ENCODE measurements at places on chromosomes 7 and 10.

- no peak for DNase-seq
Measured at GRCh38 chr7:2258661-2259365, 16.8 kb downstream of the NUDT1 start.

DNA sequence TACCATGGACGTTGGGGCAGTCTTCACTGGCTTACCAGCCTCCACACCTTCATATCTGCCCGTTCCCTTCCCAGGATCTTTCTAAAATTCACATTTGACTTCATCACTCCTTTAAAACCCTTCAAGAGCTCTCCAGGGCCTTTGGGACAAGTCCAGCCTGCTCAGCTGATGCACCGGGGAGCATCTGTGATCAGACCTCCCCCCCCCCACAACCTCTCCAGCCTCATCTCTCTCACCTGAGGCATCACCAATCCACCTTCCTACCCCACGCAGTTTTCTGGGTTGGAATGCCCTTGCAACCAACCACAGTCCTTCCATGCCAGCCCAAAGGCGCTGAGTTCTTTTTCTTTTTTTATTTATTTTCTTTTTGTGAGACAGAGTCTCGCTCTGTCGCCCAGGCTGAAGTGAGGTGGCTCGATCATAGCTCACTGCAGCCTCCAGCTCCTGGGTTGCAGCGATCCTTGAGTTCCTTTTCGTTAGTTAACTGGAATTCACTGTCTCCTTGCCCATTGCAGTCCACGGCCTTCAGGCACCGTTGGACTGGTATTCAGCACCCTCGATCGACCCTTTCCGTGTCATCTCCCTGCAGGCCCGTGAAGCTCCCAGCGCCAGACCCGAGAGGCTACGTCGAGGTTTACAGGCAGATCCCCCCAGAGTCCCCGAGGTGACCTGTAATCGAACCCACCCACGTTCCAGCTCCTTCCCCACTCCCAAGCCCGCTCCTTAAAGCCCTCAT is 654 bp downstream of the ALKBH4 start:
- DNase-seq = peak; percentile 44

- DNase-seq = no peak
Measured at GRCh38 chr10:76769582-76769981, 868.0 kb downstream of the KCNMA1 start.

GRCh38 chr7:95534796-95535195 is 49.1 kb downstream of the ASB4 start:
- DNase-seq = no peak

- no peak for DNase-seq
Measured at GRCh38 chr7:30180718-30181117, 45.9 kb downstream of the MTURN start.

DNA sequence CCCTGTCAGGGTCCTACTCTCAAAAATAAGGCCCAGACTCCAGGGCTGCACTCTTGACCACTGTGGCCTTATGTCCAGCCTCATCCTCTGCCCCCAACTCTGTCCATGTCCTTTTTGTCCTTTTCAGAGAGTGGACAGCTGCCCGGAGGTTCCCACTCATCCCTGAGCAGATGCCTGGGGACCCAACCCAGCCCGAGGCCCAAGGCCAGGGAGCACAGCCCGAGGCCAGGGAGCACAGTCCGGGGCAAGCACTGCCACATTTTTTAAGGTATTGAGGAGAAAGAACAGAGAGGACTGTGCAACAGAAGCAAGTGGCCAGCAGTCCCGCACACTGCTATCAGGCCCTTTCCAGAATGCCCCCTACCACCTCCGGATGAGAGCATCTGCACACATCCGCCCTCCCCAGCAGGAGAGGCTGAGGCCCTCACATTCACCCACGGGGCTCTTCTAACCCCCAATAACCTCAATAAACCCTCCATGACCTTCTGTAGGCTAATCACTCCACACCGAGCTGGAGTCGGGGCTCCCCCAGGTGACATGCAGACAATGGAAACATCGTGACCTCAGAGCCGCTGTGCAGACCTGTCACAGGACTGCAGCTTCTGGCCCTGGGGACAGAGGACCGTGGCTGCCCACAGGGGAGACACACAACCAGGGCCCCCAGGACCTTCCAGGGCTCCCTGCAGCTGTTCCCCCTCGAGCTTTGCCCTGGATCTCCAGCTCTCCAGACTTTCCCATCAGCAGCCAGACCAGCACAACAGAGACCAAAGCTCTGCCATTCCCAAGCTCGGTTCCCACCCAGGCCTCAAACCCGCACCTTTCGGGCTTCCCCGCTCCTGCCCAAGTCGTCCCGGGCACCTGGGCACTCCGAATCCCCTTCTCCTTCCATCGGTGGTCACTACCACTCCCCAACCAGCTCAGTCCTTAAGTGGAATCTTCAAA is 51.4 kb downstream of the CAMK2B start:
- DNase-seq = no peak

GRCh38 chr10:70461397-70462348 is 16.9 kb upstream of the PALD1 start:
- peak; percentile 77 for DNase-seq

- DNase-seq = peak; percentile 13
Measured at GRCh38 chr7:103851357-103851756, 138.1 kb downstream of the RELN start.

GRCh38 chr7:98234429-98235147 is 17.4 kb downstream of the TECPR1 start:
- peak; percentile 41 for DNase-seq

All from foreskin fibroblast (primary cell).